Putamen (tissue), 1 donor: ENCODE measurements at places on chromosomes 16 and 17.

DNA sequence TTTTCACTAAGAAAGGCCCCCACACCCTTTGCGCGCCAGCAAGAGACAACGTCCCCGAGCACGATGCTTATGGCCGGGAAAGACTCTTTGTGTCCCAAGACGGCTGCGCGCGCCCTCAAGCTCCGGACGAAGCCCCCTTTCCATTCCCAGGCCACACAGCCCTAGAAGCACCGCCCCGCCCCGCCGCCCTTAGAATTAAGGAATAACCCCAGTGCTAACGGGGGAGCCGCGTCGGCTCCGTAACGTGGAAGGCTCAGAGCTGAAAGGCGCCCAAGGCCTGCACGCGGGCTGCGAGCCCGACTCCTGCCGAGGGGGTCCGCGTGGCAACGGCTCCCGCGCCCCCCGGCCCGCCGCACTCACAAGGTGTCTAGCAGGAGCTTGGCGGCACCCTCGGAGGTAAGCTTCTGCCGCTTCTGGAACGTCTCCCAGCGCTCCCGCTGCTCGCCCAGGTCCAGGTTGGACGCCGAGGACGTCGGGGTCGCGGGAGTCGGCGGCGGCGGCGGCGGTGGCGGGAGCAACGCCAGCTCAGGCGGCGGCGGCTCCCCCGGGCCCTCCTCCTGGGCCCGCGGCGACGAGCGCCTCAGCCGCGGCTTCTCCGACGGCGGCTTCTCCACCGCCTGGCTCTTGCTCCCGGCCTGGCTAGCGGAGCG lies 477 bp downstream of the CENPV start:
- no peak for DNase-seq

DNA sequence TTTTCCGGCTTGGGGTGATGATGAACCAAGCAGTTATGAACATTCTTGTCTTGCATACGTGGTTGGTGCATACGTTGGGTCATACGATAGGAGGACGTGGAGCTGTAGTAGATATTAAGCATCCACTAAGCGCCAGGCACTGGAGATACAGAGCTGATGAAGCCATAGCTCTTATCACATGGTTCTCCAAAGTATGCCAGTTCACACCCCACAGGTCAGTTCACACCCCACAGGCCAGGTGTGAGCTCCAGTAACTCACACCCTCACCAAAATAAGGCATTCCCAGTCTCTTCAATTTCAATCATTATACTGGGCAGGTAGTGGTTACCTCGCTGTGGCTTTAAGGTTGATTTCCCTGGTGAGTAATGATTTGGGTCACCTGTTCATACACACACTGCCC lies 335.5 kb downstream of the FOXL1 start:
- no peak for DNase-seq

- DNase-seq = no peak
Observed at GRCh38 chr17:34259146-34259545, 4.1 kb downstream of the CCL2 start.

DNA sequence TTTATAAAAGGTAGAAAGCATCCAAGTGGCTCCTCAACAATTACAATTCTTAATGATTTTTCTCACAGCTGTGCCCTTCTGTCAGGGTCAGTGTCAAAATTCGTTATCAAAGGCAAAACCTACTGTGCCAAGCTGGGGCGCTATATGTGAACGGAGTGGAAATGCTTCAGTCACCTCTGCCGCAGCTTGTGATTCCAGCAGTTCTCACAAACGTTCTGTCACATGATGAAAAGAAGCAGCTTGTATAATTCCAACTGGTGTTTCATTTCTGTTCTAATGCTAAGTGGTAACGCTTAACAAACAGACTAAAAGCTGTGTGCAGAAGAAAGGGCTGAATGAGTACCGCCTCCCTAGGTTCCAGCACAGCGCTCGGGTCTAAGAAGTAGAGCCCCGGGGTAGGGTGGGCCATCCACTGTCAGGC lies 14.2 kb downstream of the PLD6 start:
- DNase-seq = no peak

GRCh38 chr16:24053099-24053946 lies 202.8 kb upstream of the CACNG3 start:
- DNase-seq = no peak

- DNase-seq = peak; percentile 60
Observed at GRCh38 chr16:24700549-24701392, 28.7 kb upstream of the TNRC6A start.

DNA sequence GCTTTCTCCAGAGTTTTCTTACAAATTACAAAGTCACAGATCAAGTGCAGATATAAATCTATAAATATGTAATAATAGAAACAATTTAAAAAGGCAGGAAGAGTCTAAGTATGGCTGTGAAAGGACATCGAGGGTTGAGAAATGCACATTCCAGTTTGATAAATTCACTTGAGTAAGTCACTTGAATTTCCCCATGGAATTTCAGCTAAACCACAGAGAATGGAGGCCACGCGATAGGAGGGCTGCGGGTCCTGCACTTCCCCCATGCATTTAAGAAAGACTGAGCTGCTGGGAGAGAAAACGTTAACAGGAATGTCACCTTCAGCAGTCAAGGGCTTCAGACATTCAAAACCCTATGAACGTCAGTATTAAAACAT lies 6.1 kb upstream of the MXRA7 start:
- no peak for DNase-seq

DNA sequence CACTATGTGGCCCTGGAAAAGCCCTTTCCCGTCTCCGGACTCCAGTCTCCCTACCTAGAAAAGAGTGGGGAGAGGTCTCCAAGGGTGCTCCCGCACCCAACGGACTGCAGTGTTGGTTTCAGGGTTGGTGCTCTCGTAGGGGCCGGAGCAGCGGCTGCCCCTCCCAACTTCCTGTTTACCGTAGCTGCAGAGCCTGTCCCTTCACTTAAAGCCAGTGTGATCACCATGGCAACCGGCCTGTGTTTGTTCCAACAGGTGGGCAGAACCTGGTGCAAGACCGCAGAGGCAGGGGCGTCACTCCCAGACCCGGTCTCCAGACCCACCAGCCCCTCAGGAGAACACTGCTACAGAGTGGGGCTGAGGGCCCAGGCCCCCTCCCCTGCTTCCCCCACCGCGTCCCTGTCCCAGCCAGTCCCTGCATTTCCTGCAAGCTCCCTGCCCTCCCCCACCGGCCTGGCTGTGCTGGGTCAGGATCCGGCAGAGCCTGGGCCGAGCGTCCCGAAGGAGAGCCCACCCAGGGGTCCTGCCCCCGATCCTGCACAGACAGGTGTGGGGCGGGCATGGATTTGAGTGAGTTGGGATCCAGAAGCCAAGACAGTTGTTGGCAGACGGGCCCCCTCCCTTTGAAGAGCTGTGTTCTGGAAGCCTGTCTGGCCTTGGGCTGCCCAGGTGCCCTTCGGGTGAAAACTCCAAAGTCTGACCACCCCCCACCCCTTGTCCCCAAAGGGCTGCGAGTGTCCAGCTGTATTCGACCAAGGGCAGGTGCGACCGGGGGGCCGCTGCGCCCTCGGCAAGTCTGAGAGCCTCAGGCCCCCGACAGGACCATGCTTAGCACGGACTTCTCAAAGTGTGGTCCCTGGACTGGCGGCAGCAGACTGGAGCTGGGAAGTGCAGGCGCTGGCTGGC lies 1.5 kb upstream of the BAIAP3 start:
- DNase-seq = no peak

DNA sequence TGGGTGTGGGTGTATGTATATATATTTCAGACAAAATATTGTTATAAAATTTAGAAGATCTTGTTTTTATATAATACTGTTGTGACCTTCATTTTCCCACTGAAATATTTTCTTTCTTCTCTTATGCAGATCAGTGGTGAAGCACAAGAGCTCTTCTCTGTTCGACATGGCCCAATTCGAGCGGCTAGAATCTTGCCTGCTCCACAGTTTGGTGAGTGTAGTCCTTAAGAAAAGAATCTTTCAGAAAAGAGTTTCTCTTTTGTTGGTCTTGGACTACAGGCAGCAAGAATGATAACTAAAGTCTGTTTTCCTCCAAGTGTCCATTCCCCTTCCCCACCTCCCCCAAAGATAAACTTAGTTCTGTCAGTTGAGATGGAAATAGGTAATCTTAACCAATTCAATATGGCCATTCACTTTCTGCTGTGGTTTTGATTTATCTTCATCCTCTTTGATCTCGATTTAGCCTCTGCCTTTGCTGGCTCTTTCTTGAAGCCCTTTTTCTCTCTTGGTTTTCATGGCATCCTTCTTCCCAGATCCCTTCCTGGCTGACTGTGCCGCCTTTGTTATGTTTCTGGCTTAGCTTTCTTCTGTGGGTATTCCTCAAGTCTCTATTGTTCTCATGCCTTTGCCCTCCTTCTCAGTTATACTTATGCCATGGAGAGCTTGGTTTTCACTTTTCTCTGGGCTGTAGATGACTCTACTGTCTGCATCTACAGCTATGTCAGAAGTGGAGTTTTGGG lies 69.6 kb downstream of the BCAS3 start:
- DNase-seq = no peak

DNA sequence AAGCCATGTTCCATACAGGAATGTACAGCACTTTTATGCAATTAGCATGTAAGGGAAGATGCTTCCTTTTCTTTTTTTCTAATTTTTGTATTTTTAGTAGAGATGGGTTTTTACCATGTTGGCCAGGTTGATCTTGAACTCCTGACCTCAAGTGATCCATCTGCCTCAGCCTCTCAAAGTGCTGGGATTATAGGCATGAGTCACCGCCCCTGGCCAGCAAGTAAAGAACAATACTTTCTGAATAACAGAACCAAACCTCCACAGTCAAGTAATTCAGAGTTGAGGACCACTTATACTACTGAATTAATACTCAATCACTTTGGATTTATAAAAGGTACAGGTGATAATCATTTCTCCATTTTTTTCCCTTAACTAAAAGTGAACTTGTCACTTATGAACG lies 13.0 kb downstream of the C16orf87 start:
- no peak for DNase-seq

DNA sequence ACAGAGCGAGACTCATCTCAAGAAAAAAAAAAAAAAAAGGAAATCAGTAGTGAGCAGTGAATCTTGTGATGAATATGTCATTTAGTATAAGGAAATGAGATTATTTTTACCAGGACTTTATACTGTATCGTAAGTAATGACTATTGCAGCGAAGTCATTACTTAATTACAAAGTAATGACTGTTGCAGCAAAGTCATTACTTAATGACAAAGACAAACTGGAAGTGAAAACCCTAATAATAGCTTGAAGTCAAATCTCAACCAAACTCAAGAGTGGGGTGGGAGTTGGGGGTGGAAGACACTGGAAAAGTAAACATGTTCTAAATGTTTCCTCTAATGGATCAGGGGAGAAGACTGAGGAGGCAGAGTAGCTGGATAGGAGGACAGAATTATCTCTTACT lies 76.5 kb downstream of the ARHGAP44 start:
- DNase-seq = no peak

DNA sequence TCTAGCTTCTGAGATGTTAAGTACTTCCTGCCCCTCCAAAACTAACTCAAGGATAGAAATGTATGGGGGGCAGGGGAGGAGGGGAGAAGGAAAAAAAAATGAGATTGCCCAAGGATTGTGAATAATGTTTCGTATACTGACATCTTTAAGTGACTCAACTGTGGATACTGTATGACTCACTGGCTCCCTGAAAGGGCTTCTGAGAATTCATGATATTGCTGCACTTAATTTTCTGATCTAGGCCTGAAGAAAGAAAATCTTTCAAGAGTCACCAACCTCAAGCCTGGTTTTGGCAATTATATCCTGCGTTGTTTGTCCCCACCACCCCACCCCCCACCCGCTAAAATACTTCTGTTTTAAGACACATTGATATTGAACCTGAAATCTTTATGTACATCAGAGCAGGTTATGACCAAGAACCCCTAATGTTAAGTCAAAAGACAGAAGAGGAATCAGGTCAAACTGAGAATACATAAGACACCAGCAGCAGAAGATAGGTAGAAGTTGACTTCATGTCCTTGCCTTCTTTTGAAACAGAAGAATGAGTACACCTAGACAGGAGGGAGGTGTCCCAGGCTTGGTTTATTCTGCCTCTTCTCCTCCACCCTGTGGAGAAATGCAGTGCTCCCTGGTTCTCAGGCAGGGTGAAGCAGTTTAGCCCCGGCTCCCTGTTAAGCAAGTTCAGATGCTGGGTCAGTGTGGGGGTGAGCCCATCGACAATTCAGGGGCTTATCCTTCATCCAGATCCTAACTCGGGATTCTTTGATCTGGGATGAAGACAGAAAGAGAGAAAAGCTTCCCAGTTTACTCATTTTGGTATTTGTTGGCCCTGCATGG lies 3.3 kb upstream of the FBXL20 start:
- DNase-seq = no peak

DNA sequence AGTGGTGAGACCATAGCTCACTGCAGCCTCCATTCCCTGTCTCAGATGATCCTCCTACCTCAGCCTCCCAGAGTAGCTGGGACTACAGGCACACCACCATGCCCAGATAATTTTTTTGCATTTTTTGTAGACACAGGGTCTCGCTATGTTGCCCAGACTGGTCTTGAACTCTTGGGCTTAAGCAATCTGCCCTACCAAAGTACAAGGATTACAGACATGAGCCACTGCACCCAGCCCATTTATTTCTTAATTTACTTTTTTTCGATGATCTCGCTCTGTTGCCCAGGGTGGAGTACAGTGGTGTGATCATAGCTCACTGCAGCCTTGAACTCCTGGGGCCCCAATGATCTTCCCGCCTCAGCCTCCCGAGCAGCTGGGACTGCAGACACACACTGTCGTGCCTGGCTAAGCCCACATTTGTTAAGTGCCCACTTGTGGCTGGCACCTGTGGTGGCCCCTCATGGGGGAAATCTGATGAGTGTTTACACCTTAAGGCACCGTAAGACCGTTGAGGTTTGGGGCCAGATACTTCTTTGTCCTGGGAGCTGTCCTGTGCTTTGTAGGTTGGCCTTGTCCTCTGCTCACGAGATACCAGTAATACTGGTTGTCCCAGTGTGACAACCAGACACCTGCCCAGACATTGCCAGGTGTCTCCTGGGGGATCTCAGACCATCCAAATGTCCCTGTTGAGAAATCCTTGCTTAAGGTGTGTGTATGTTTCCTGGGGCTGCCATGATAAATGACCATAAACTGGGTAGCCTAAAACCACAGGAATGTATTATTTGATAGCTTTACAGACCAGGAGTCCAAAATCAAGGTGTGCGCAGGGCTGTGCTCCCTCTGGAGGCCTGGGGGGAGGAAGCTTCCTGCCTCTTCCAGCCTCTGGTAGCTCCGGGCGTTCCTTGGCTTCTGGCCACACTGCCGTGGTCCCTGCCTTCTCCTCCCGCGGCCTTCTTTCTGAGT lies 141.4 kb upstream of the GSE1 start:
- DNase-seq = no peak

- DNase-seq = no peak
Observed at GRCh38 chr17:1896243-1897104, 66.7 kb downstream of the RPA1 start.

- DNase-seq = no peak
Observed at GRCh38 chr16:69724414-69724873, 1.9 kb downstream of the NQO1 start.

GRCh38 chr16:54437401-54437800 lies 150.8 kb upstream of the IRX3 start:
- no peak for DNase-seq

GRCh38 chr17:75602644-75603043 lies 15.0 kb downstream of the MYO15B start:
- DNase-seq = no peak

DNA sequence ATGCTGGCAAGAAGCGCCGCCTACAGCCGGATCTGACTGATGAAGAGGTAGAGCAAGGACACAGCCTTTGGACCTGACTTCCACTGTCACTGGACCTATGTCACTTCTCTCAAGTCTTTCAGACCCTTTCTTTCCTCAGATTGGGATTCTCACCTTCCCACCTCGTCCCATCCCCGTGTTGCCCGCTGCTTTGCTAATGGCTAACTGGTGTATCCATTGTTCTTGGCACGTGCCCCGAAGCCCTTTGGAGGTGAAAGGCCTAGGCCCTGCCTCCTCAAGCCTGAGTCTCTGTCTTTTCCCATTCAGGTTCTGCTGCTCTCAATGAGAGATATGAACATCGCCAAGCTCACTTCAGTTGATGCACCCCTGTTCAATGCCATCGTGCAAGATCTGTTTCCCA lies 53.3 kb upstream of the KDM6B start:
- no peak for DNase-seq
